ENCODE measurements at places on chromosomes 5 and 9.

GRCh38 chr9:131020862-131021261, 11.9 kb downstream of the LAMC3 start:
- H3K4me3 ChIP-seq = no peak overlapping the region
- peak; percentile 16 for DNase-seq
- H3K27ac ChIP-seq = no peak overlapping the region
- no peaks in the 10 kb centered on the region for H3K36me3 ChIP-seq
- H3K27me3 ChIP-seq = peaks cover 42% of the 10 kb centered on the region

GRCh38 chr9:34276772-34277171, 52.3 kb downstream of the KIF24 start:
- no peak overlapping the region for H3K4me3 ChIP-seq
- H3K36me3 ChIP-seq = no peaks in the 10 kb centered on the region
- no peak for DNase-seq
- no peak overlapping the region for H3K27ac ChIP-seq
- no peaks in the 10 kb centered on the region for H3K4me1 ChIP-seq

DNA sequence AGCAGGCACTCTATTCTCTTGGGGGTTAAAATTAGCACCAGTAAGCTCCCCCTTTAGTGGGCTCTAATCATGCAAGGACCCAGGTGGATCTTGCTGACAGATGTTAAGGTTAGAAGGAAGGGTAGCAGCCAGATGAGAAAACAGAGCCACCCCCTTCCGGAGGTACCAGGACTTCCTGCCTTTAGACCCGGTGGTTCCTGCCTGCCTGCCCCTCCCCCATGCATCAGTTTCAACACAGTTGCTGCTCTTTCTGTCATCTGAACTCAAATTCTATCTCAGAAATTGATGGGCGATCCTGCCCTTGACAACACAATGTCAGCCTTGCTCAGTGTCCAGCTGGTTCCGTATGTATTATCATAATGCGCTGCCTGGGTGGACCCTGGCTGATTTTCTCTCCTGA, 287.3 kb downstream of the EBF1 start:
- no peak for DNase-seq
- H3K4me3 ChIP-seq = no peak overlapping the region
- peaks cover 10% of the 10 kb centered on the region for H3K36me3 ChIP-seq

- no peak overlapping the region for H3K4me3 ChIP-seq
- H3K27ac ChIP-seq = no peak overlapping the region
- H3K4me1 ChIP-seq = peaks cover 10% of the 10 kb centered on the region
- DNase-seq = peak; percentile 29
- no peaks in the 10 kb centered on the region for H3K36me3 ChIP-seq
- no peaks in the 10 kb centered on the region for H3K27me3 ChIP-seq
These were observed 51.2 kb upstream of the ZNF366 start for GRCh38 chr5:72558383-72558782.
